Stimulated activated CD4-positive, alpha-beta T cell treated with anti-CD3 and anti-CD28 coated beads, Interleukin-2, amount 100 ng/mL, for 24 hours (primary cell): ENCODE measurements at places on chromosomes 4 and X.

GRCh38 chr4:31662951-31663350 is 942.8 kb downstream of the PCDH7 start:
- DNase-seq: no peak

DNA sequence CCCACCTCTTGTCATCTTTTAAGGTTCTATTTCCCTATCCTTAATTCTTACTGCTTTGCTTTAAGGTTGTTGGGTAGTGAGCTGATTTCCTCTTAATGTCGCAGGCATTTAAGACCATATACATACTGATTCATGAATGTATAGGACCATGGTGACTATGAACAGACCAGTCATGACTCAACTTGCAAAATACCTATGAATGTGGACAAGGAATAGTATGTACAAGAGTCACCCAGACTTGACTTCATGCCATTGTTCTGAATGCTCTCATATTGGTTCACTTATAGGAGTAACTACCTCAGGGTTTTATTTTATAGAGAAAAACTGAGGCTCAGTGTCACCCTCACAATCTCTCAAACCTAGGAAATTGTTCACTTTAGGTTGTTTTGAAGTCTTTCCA is 44.3 kb downstream of the CCNG2 start:
- DNase-seq: no peak

DNA sequence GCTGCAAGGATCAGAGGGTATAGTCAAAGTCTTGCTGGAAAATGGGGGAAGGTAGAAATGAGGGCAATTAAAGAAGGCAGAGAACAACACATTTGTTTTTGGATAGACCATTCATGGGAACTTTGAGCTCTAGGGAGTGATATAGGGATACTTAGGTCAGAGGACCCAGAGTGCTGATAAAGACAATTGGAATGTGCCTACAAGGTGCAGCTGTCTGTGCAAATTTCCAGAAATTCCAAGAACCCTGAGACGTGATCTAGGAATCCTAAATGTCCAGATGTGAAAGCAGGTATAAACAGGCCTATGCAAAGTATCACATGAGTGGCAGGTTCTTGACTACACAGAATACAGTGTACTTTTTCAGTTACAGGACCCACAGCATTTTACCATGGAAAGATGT is 24.2 kb downstream of the FNIP2 start:
- no peak for DNase-seq

DNA sequence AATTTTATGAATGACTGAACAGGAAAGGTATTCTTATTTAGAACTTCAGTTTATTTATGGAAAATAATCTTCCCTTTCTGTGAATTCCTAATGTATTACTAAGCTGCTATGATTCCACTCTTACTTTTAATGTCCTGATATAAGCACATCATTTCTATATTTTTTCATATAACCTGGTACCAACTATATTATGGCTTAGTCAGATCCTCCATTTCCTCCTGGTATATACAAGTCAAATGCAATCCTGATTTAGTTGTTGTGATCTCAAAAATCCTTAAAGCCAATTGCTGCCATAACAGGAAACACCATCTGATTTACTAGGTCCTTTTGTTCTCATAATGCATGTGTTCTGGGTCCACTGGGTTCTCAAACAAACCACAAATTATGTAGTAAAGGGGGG is 26.8 kb downstream of the TRMT2B start:
- no peak for DNase-seq

DNA sequence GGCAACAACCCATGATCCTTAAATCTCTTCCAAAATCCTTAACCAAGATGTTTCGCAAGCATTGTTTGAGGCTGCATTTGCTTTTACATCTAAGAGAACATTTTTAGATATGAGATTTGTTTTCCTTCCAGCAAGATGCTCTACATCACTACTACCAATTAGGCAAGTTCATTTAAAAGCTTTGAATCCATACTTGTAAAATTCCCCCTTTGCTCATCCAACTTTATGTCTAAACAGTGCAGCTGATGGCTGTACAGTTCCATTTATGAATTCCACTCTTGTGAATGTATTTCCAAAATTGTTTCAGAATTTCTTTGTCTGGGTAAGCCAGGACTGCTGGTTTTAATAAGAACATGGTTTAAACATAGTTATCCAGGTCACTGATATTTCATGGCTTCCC is 31.5 kb downstream of the RAI2 start:
- DNase-seq: no peak

DNA sequence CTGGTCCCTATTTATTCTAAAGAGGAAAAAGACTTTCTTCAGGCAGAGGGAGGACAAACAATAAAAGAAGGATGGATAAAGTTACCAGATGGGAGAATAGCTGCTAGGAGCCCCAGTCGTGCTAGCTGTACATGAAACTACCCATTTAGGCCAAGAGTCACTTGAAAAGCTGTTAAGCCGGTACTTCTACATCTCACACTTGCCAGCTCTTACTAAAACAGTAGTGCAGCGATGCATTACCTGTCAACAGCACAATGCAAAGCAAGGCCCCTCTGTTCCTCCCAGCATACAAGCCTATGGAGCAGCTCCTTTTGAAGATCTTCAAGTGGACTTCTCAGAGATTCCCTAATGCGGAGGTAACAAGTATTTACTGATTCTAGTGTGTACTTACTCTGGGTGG is 1138.8 kb downstream of the ARAP2 start:
- DNase-seq: no peak

DNA sequence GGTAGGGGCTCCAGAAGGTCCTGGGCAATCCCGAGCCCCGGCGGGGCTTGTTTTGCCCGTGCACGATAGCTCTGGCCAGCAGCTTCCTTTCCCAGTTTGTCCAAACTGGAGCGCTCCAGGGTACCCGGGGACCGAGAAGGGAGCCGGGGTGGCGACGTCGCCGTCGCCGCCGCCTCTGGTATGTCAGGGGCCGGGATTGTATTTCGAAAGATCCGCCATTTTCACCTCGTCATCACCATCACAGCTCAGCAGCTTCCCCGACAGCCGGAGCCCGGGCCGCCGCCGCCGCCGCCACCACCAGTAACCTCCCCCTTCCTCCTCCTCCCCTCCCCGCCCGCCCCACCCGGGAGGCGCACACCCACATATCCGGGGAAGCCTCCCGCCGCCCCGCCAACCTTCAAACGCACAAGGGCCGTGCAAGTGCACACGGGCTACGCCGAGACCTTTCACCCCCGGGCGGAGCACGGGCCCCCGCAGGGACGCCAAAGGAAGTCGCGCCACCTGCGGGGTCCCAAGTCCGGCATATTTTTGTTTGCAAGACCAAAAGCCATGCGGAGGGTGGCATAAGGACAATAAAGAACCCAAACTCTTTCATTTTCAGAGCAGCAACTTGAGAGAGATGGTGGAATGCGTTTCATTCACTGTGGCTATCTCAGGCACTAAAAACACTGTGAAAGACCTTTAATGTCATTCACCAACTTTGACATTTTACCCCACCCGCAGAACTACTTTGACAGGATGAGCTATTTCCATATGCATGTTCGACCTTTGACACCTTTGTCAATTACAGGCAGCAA is at the start of gene LIN54:
Gene LIN54, minus strand, starts transcription at position 302 of the 797 bp plus-strand sequence. CDS start 25,979 bp downstream, outside the sequence.
- peak; percentile 82 for DNase-seq

DNA sequence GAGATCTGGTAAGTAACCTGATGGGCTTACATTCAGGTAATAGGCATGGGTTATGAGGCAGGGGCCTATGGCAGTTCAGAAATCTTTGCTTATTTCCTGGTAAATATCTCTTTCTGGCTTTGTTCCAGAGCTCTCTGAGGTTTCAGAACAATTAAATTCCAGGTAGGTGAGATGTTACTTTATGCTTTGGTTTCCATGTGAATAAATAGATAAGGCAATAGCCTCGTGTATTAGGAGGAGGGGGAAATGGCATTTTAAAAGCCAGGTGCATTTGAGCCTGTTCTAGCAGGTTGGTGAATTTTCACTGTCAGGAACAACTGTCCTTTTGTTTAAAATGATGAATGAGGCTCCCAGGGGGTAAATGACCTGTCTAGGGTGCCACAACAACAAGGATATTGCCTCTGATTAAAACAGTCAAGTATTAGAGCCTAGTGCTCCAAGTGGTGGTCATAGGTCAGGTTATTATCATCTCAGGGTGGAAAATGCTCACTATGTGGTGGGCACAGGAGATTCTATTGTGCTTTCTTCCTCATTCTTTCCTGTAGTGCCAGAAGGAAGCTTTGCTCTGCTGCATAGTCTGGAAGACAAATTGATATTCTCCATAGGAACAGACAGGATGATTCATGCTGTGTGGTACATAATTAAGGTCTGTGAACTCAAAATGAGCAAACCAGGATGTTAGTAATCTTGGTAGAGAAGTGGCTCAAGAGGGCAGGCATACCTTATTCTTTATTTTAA is 296.2 kb downstream of the INPP4B start:
- no peak for DNase-seq

GRCh38 chrX:20393944-20394343 is 127.2 kb upstream of the RPS6KA3 start:
- no peak for DNase-seq

- no peak for DNase-seq
These were observed 5.4 kb downstream of the SULT1B1 start for GRCh38 chr4:69754926-69755580.

DNA sequence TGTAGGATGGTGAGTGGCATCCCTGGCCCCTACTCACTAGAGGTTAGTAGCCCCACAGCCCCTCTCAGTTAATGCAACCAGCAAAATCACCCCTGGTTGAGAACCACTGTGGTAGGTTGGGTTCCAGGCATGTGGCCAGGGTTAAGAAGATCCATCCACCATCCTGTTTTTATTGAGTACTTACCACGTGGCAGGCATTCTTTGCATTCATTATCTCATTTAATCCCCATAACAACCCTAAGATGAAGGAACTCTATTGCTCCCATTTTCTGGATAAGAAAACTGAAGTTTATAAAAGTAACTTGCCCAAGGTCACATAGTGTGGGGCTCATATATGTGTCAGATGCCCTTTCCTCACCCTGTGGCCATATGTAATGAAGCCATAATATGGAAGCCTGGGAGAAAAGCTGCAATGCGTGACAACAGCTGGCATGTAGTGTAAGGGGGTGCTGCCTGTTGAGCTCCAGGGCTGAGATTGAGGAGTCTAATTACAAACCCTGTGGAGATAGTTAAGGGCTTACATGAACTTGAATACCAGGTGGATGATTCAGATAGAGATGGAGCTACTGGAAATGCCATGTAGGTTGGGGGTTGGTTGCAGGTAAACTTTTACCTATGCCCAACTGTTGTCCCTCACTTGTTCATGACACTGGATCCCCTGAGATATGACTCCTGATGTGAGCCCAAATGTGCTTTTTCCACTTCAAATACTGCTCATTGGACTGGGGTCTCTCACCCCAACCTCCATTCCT is 100.2 kb upstream of the PGRMC2 start:
- no peak for DNase-seq

DNA sequence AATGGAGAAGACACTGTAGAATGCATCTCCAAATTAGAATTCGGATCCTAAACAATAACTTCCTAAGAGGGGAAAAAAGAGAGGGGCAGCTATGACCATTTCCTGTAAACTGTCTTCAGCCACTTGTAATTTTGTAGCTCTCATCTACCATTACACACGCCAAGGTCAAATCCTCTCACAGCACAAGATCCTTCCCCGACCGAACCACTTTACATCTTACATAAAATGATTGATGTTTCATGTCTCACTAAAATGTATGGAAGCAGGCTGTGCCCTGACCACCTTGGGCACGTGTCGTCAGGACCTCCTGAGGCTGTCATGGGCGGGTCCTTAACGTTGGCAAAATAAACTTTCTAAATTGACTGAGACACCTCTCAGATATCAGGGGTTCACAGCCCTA is 24.1 kb upstream of the PBDC1 start:
- DNase-seq: peak; percentile 37

- DNase-seq: no peak
These were observed 39.1 kb downstream of the MCUB start for GRCh38 chr4:109599046-109599652.

- no peak for DNase-seq
These were observed 1064.6 kb upstream of the SLIT2 start for GRCh38 chr4:19187096-19187495.

- DNase-seq: peak; percentile 26
These were observed 20.2 kb downstream of the ZDHHC9 start for GRCh38 chrX:129823522-129823921.

GRCh38 chrX:24485976-24486680 is 21.0 kb downstream of the PDK3 start:
- DNase-seq: no peak

- no peak for DNase-seq
These were observed 793.3 kb upstream of the MAGEB2 start for GRCh38 chrX:29422034-29422433.

- DNase-seq: no peak
These were observed 159.9 kb downstream of the RAP1GDS1 start for GRCh38 chr4:98421111-98421510.

- no peak for DNase-seq
These were observed 187.3 kb upstream of the PACRGL start for GRCh38 chr4:20512985-20513384.

DNA sequence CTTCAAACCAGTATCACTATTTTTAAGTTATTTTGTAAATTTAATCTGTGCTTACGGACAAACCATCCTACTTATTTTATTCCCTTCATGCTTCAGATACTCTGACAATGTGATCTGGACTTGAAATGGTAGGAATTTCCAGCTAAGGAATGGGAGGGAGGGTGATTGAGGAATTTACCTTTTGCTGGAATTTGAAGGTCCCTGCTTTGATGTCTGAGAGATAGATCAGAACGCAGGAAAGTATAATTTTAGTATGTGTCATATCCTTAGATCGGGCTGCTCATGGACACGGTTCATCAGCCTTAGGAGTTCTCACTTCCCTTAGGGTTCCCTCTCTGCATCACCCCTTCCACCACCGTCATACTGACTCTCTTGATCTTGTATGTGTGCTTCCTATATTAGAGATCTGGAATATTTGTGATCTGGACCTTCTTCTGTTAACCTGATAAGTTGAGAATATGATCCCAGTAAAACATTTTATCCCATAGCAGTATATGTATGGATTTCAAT is 16.8 kb downstream of the OCRL start:
- no peak for DNase-seq

DNA sequence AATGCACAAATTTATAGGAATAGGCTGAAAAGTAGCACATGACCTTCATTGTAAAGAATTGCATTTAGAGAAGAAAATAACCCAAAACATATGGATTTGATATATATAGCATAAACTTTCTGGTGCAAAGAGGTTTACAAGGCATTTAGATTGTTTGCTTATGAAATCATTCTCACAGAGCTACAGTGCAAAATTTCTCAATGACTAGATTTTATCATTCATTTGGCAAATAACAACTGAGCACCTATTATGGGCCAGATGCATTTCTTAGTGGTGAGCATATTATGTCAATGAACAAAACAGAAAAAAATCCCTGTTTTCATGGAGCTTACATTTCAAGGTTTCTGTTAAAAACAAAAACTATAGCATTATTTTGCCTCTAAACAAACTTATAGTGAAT is 34.1 kb upstream of the TNIP3 start:
- no peak for DNase-seq

GRCh38 chrX:74835566-74835965 is 89.7 kb downstream of the NEXMIF start:
- DNase-seq: no peak

GRCh38 chr4:3291969-3292570 is 751 bp upstream of the RGS12 start:
- peak; percentile 28 for DNase-seq
